ENCODE measurements at places on chromosomes 11 and 22.

DNA sequence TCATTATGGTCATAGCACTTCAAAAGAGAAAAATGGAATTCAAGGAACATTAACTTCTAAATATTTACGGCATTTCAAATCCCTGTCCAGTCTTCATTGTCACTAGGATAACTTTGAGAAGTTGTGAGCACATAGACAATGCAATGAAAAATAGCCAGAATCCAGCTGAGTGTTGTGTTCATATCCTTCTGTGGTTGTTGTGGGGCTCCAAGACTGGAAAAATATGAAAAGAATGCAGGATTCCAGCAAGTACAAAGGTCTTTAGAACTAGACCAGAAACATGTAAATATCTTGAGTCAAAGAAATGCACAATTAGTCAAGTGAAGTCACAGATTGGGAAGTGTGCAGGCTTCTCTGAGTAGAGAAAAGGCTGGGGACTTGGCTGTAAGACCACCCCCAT, 68.7 kb downstream of the WT1 start:
- no peak for DNase-seq

DNA sequence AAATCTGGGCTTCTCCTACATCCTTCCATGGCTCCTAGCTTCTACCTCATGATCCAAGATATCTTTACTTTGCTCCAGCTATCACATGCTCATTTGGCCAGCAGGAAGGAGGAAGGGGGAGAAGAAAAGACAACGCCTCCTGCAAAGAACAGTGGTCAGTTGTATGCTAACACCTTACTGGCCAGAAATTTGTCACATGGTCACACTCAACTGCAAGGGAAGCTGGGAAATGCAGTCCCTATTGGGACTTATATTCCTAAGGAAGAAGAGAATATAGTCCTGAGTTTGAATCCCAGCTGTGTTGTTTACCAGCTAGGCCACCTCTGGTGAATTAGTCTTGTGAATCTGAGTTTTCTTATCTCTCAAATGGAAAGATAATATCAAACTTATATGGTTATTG, 272.0 kb downstream of the BLID start:
- DNase-seq: no peak

- DNase-seq: no peak
Measured at GRCh38 chr11:88709567-88709966, 356.2 kb downstream of the GRM5 start.

- DNase-seq: no peak
Measured at GRCh38 chr11:122044086-122044485, 71.9 kb downstream of the BLID start.

GRCh38 chr11:59802639-59803176, 7.9 kb downstream of the MRPL16 start:
- no peak for DNase-seq

DNA sequence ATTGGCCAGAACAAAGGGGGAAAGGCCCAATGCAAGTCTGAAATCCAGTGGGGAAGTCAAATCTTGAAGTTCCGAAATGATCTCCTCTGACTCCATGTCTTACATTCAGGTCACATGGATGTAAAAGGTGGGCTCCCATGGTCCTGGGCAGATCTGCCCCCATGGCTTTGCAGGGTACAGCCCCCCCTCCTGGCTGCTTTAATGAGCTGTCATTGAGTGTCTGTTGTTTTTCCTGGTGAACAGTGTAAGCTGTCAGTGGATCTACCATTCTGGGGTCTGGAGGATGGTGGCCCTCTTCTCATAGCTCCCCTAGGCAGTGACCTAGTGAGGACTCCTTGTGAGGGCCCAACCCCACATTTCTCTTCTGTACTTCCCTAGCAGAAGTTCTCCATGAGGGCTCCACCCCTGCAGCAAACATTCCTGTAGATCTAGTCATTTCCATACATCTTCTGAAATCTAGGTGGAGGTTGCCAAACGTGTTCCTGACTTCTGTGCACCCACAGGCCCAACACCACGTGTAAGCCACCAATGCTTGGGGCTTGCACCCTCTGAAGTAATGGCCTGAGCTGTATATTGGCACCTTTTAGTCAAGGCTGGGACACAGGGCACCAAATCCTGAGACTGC, 9.3 kb downstream of the CARD18 start:
- DNase-seq: no peak

DNA sequence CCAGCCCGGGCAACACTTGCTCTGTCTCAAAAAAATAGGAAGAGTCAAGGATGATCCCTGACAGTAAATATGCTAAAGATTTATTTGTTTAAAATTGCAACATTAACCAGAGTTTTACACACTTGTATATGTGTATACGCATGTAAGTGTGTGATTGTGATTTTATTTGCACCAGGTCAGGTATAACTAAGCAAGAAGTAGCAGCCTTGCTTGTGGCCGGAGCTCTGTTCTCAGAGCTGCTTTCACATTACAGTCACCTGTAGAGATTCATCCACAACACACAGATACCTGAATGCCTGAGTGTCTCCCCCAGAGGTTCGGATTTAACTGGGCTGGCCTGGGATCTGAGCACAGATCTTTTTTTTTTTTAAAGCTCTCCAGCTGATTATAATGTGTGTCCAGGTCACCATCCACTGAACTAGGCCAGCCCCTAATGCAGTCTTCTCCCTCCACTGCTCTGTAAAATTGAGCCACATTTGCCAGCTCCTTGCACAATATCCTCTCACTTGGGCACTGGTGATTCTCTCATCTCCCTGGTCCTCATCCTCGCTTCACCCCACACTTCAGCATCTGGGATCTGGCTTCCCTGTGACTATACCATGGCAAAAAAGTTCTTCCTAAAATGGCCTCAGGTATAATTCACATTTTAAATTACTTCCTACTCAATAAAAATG, 48.3 kb downstream of the LIF start:
- DNase-seq: no peak

DNA sequence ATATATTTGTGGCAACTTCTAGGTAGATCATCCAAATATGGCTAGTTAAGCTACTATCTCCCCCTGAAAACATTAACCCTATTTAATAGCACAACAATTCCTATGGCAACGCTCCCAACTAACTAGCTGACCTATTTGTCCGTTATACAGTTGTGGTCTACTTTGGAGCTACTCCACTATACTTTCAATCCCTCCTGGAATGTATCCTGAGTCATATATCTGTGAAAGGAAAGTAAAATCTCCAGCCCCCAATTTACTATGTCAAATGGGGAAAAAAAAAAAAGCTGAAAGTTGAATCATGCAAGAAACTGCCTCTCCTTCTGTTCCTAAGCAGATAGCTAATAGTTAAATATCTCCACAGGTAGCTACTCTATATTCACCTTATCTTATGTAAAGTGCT, 128.5 kb downstream of the CD44 start:
- no peak for DNase-seq

GRCh38 chr11:10497371-10498021, 42.4 kb downstream of the AMPD3 start:
- DNase-seq: no peak

- DNase-seq: no peak
Measured at GRCh38 chr11:93099806-93100205, 98.0 kb downstream of the SLC36A4 start.

GRCh38 chr11:128508770-128509510, 78.4 kb downstream of the ETS1 start:
- DNase-seq: no peak

- DNase-seq: no peak
Measured at GRCh38 chr11:26953770-26954392, 40.0 kb upstream of the FIBIN start.

- no peak for DNase-seq
Measured at GRCh38 chr22:48249713-48250268, 1487.3 kb downstream of the TBC1D22A start.

- no peak for DNase-seq
Measured at GRCh38 chr22:45885941-45886395, 91.0 kb downstream of the WNT7B start.

- DNase-seq: no peak
Measured at GRCh38 chr11:729492-730074, 17.7 kb upstream of the TALDO1 start.

- no peak for DNase-seq
Measured at GRCh38 chr11:63813035-63813562, at the start of gene SPINDOC. Gene SPINDOC, plus strand, starts transcription at chr11:63813456. Its CDS starts 231 bp downstream, at chr11:63813687.

GRCh38 chr11:121895919-121896318, 220.1 kb downstream of the BLID start:
- no peak for DNase-seq

DNA sequence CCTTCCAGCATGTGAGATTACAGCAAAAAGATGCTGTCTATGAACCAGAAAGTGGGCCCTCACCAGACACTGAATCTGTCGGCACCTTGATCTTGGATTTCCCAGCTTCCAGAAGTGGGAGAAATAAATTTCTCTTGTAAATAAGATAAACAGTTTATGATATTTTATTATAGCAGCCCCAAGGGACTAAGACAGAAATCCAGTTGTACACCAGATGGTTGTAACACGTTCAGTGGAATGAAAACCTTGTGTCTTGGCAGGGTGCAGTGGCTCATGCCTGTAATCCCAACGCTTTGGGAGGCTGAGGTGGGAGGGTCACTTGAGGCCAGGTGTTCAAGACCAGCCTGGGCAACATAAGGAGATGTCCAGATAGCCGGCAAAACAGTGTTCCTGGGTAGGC, 61.8 kb downstream of the MCHR1 start:
- no peak for DNase-seq

DNA sequence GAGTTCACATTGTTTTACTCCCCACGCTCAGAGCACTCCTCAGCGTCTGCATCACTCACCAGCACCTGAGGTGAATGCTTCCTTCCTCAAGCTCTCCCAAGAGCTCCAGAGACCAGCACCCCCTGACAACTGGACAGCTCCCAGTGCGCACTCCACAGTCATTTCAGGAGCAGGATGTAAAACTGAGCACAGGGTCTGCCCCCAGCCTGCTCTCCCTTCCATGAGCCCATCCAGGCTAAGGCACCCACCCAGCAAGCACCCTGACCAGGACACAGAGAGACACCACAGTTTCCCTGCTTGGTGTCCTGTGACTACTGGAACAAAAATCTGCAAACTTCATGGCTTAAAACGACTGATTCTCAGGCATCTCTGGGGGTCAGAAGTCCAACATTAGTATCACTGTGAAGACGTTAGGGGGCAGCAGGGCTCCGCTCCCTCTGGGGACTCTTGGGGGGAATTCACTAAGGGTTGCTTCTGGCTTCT, 3.3 kb downstream of the SCGB1D2 start:
- DNase-seq: no peak

DNA sequence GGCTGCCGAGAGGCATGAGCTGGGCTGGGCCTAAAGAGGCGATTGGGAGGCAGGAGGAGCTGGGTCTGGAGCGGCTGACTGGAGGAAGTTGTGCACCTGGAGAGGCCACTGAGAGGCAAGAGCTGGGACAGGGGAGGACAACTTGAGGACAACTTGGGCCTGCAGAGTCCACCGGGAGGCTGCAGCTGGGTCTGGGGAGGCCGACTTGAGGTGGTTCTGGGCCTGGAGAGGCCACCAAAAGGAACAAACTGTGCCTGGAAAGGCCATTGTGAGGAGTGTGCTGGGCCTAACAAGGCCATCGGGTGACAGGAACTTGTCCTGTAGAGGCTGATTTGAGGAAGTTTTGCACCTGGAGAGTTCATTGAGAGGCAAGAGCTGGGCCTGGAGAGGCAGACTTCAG, 41.5 kb downstream of the OR4C45 start:
- DNase-seq: no peak

DNA sequence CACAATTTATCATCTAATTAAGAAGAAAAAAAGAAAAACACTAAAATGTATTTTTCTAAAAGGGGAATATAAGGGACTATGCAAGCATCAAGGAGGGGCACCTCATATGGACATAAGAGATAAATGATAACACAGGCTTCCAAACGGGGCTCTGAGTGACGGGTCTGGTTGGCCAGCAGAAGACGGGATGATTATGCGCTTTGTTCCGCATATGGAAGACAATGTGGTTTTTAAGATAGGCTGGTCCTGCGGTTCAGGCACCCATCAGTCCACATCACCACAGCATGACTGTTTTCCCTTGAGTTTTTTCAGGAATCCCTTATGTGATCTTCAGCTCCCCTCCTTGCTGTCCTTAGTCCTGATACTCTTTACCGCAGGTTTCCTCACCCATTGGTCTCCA, 404.6 kb downstream of the OPCML start:
- no peak for DNase-seq

GRCh38 chr22:40747361-40747760, 68.1 kb downstream of the MCHR1 start:
- DNase-seq: no peak

GRCh38 chr11:80586464-80586863, 1145.6 kb upstream of the TENM4 start:
- DNase-seq: no peak

- DNase-seq: no peak
Measured at GRCh38 chr11:117882311-117882905, 6.0 kb upstream of the FXYD6 start.

DNA sequence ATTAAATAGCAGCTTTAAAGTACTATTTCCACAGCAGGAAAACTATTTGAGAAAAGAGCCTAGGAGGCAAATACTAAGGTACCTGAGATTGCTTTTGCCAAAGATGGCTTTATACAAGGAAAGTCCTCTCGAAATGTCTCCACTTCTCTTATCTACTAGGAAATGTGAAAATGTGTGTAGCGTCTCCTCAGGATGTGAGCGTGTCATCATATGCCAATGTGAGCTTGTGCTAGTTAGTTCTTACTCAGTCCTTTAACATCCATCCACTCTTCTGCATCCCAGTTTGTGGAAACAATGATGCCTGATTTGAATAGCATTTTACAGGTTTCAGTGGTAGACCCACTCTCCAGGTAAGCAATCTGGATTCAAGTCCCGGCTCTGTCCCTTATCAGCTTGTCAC, 421.0 kb downstream of the DYNC2H1 start:
- DNase-seq: no peak

DNA sequence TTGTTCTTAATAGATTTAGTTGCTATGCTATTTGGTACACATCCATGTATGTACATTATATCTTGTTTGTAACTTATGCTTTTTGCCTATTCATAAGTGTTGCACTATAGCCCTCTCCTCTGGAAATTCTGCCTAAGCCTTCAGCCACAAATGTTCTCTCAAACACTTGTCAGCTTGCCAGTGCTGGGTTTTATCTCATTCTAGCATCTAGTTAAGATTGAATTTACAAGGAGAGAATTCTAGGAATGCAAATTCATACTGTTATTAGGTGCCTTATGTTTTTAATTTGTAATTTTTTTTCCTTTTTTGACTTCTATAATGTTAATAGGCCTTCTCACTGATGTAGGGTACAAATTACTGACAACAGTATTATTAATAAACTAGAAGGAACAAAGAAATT, 14.6 kb upstream of the CTSC start:
- DNase-seq: no peak

- DNase-seq: no peak
Measured at GRCh38 chr22:47619631-47620030, 857.2 kb downstream of the TBC1D22A start.

GRCh38 chr11:62830904-62831519, 839 bp downstream of the STX5 start:
- DNase-seq: no peak

GRCh38 chr11:4809246-4809645, 5.1 kb upstream of the OR52R1 start:
- DNase-seq: no peak

GRCh38 chr22:35631597-35631996, 14.5 kb upstream of the MB start:
- no peak for DNase-seq
